Motor neuron (in vitro differentiated cells): ENCODE measurements at places on chromosomes 1 and 21.

- no peak for ATAC-seq
Observed at GRCh38 chr1:27994060-27994459, 34.3 kb downstream of the XKR8 start.

DNA sequence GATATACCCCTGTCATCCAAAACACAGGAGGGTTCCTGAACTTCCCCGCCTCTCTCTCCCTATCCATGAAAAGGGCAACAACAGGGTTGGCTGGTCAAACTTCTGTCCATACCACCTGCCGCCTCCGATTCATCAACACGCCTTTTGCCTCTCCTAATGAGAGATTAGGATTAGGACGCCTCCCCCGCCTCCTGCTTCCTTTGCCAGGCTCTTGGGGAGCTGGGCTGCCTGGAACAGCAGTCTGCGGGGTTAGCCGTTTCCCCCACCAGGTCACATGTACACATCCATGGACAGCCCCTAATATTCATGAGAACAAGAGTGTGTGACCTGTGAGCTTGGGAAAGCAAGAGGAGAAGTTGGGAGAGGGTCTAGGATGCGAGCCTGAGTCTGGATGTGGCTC lies 2.3 kb upstream of the OPTC start:
- no peak for ATAC-seq

GRCh38 chr1:166026555-166026954 lies 140.2 kb downstream of the FAM78B start:
- ATAC-seq = no peak

DNA sequence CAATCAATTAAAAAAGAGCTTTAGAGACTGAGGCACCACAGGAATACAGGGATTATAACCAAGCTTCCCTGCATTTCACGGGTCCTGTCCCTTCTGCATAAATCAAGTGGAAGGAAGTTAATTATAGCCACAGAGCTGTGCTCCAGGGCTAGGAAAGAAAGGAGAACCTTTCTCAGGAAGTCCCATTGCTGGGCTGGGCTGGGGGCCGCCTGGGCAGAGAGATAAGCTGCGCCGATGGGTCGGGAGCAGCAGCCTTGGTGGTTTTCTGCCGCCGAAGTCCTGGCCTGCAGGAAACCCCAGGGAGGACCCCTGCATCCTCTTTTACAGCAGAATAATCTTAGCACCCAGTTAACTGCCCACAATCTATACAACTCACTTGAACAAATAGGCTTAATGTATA lies 12.6 kb upstream of the CD34 start:
- peak; percentile 83 for ATAC-seq

- no peak for ATAC-seq
Observed at GRCh38 chr1:29362116-29362515, 125.8 kb downstream of the PTPRU start.

DNA sequence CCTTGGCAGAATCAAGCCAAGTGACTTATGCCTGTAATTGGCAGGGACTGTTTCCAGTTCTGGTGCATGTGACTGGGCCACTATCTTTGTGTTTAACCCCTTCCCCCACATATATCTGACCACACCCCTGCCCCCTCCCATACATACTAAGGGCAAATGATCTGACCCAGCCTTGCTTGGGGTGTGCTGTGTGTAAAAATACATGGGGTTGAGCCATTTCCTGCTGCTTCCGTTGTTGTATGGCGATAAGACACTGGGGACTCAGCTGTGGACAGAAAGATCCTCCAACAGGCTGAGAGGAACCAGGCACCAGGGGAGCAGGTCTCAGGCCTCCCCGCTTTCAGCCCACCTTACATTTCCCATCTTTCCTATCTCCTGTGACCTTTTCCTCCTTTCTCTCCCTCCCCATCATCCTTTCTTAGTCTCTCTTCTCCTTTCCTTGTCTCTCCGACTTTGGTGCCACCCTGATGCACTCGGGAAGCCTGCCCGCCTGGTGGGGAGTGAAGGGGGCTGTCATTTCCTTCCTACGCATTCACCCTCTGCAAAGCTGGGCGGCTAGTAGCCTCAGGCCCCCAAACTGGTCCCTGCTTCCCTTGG lies 39.7 kb downstream of the TMCC2 start:
- ATAC-seq = no peak

DNA sequence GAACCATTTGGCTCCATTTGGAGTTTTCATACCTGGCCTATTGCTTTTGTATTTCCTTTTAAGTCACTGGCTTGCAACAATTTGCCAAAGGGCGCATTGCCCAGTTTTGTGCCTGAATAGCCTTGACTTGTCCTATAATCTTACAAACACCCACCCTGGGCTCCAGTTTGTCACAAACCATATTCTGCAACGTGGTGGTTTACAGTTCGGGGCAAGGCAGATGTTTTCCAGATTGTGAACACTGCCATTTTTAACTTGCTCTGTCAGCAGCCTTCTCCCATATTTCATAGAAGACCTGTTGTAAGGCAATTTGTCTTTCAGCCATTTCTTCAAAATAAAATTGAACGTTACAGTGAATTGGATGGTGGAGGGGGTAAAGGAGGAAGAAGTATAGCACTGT lies 53.2 kb upstream of the UBE2U start:
- no peak for ATAC-seq

- peak; percentile 92 for ATAC-seq
Observed at GRCh38 chr1:68365709-68366382, 83.9 kb downstream of the RPE65 start.

DNA sequence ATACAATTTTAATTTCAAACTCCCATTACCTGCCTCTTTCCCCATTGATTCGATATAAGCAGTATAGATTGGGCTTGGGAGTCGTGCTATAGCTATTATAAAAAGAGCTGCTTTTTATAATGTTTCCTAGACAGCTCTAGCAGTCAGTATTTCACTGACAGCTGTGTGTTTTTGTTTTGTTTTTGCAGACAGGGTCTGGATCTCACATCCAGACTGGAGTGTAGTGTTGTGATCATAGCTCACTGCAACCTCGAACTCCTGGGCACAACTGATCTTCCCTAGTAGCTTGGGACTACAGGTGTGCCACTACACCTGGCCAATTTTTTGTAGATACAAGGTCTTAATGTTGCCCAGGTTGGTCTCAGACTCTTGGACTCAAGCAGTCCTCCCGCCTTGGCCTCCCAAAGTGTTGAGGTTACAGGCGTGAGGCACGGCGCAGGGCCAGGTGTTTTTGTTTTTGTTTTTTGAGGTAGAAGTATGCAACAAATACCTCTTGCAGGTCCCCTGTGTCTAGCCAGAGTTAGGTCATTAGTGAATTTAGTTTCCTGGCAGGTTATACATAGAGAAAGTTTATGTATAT lies 1.7 kb downstream of the NASP start:
- no peak for ATAC-seq
